ENCODE measurements at places on chromosomes 1 and 21.

GRCh38 chr1:2347409-2347785, 44.0 kb downstream of the MORN1 start:
- no peak for DNase-seq

DNA sequence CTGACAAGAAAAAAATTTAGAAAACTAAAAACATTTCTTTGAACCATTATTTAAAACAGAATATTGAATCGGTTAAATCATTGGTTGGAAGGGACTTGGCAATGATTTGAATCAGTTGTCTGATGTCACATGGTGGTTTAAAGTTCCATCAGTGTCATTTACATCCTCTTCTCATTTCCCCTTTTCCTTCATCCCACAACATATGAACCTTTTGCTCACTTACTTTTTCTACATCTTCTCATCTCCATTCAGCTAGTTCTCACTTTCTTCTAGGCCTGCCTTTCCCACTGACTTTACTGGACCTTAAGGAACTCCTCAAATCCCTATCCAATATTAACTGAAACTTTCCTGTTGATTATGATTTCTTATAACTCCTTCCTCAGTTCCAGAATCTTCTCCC, 58.5 kb downstream of the PHACTR4 start:
- DNase-seq: no peak

DNA sequence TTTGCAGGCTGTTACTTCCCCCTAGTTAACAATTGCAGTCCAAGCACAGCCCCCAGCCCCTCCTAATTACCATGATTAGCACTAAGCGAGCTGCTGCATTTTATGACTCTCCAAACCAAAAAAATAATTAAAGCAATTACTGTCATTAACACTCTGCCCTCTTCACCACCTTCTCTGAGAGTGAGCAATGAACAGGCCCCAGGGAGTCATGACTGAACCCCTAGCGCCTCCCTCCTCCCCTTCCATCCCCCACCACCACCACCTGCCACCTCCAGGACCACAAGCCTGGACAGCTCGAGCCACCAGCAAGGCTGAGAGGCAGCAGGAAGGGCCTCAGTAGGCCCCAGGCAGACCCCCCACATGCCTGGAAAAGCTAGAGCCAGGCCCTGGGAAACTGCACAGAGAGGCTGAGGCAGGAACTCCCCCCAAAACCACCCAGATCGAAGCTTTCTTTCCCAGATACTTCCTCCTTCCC, 35.5 kb upstream of the ZC3H12A start:
- no peak for DNase-seq

DNA sequence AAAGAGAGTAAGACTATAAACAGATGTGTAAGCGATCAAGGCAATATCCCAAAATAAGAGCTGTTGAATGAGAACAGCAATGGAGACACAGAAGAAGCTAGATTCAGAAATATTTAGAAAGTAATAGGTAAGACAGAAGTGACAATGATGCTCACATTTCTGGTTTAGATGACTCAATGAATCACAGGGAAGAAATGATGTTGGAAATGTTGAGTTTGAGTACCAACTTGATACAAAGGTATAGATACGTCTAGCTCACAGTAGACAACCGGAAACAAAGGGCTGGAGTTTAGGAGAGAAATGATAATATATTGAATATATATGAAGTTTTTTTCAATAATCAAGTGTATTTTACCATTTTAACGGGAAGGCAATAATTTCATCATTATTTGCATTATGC, 6.5 kb downstream of the GATAD2B start:
- DNase-seq: no peak

DNA sequence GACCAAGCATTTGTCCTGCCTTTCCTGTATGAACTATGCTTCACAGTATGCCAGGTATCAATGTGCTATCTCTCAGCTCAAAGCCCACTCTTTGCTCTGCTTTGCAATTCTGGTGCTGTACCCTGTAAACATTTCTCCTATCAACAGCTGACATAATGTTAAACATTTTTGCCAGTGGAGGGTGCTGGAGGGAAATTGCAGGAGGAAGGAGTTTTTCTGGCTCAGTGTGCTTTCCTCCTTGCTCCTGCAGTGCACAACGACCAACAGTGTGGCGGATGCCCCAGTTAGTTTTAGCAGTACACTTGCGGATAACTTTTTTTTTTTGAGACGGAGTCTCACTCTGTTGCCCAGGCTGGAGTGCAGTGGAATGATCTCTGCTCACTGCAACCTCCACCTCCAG, 67.1 kb upstream of the PTGFRN start:
- no peak for DNase-seq

DNA sequence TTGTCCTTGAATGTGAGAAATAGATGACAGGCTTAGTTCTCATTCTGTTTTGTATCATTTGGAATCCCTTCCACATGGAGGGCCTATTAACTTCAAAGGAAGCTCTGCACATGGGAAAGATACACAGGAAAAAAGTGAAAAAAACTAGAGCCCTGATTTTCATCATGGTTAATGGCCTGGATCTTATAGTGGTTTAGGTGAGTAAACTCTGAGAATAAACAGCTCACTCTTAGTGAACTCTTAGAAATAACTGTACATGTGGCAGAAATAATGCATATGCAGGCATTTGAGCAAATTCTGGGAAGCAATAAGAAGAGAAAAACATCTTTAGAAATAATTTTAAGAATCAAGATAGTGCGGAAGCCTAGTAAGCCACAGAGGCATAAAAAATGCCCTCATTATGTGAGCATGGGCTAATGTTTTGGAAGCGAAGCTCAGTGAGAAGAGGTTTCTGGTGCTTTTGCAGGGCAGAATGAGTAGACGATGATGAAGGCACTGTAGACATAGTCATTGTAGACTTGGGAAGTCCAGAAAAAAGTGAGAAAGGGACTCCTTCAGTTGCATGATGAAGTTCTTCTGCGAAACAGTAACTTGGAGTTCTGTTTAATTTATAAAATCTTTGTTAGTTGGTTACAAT, 279.9 kb downstream of the DNM3 start:
- DNase-seq: no peak

DNA sequence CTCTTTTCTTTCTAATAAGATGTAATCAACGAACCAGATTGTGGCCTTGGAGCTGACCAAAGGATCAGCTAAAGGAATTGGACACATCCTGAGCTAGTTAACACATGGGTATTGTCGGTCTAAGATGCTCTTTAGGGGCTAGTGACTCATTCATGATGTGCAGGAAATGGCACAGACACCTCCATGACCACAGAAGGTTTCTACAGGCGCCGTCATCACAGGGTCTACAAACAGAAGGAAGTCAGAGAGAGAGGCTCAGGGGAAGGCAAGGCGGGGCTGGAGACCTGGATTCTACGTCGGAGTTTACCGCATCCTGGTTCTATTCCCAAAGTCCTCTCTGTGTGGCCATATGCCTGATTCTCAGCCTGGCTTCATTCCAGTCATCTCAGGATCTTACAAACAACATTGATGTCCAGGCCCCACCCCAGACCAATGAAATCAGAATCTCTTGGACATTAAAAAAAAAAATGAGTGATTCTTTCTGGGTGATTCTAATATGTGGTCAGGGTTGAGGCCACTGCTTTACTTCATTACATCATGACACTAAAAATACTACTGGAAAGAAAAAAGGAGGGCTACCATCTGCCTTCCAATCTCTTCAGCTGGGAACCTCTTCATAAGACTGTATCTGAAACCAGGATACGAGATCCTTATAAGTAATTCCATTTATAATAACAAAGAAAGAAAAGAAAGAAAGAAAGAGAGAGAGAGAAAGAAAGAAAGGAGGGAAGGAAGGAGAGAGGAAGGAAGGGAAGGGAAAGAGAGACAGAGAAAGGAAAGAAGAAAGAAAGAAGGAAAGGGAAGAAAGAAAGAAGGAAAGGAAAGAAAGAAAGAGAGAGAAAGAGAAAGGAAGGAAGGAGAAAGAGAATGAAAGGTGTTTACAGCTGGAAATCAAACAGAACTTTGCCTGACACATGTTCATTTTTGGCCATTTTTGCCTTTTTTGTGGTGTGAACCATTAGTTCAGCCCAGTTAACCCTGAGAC, 11.6 kb upstream of the KCNJ15 start:
- no peak for DNase-seq

GRCh38 chr1:154423304-154423987, 18.3 kb downstream of the IL6R start:
- no peak for DNase-seq

GRCh38 chr21:42413093-42413492, 9.4 kb downstream of the UBASH3A start:
- DNase-seq: no peak

DNA sequence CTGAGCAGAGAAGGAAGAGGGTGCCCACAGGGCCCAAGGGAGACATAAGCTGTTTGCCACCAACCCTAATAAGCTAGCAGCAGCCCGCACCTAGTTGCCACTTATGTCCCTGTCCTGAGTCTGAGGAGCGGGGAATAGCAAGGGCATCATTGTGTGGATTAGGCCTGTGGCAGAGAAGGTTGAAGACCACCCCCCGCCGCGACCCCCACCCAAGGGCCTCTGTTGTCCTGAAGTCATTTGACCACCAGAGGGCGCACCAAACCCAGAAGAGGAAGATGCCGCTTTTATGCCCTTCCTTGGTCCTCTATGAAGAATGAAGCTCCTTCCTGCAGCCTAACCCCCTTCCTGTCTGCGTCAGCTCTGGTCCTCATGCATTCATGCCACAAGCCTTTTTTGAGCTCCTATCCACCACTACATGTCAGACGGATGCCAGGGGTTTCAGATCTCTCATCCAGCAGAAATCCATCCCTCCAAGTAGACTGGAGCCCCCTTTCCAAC, 16.6 kb downstream of the RHBG start:
- DNase-seq: peak; percentile 77

GRCh38 chr1:105027838-105028471, 1278.3 kb downstream of the AMY1C start:
- DNase-seq: no peak

DNA sequence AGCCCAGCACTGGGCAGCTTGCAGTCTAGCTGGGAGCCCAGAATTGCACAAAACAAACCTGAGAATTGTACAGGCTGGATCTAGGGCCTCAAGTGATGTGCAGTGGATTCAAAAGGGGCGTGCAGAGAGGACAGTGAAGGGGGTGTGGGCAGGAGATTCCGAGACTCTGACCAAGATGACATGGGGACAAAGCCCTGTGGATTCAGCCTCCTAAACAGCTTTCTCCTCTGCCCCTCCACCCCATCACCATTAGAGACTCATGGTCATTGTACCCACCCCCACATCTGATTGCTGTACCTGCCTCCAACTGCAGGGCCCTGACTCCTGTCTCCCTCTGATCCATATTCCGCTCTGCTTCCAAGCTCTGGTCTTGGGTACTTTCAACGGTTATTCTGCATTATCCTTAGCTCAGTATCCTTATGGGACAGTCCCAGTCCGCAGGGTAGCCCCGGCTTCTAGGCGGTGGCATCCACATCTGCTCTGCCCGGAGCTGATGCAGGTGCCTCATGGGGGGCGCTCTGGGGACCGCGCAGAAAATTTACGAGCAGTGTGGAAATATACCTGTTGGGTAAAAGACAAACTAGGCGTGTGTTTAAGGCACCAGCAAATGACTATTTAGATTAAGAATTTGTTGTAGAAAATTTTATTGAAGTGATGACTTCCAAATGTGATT, 1.7 kb upstream of the BMP8A start:
- no peak for DNase-seq

DNA sequence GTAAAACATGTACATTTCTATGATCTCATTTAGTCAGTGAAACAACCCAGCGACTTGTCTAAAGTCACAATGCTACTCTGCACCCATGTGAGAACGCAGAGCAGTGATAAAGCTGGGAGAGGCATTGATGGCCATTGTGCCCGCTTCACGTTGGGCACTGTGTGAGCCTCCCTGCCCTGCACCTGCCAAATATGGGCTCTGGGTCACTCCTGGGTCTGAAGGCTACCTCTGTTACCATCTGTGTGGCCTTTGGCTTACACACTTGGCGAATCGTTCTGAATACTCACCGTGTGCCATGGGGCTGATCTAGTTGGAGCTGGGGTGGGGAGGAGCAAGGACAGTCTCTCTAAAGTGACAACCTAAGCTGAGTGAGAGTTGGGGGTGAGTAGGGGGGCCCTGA, 29.9 kb downstream of the PCSK9 start:
- DNase-seq: no peak

- DNase-seq: no peak
Measured at GRCh38 chr1:227729144-227729880, 5.8 kb downstream of the JMJD4 start.

GRCh38 chr1:14486401-14487201, 111.9 kb upstream of the KAZN start:
- DNase-seq: no peak

GRCh38 chr1:71979882-71980281, 302.5 kb downstream of the NEGR1 start:
- no peak for DNase-seq

All from neuronal stem cell (in vitro differentiated cells).